Mucosa of gallbladder (tissue), 1 donor: ENCODE measurements at places on chromosomes 2 and 18.

- DNase-seq, result no peak
Measured at GRCh38 chr2:109438773-109439389, 174.9 kb downstream of the SEPTIN10 start.

DNA sequence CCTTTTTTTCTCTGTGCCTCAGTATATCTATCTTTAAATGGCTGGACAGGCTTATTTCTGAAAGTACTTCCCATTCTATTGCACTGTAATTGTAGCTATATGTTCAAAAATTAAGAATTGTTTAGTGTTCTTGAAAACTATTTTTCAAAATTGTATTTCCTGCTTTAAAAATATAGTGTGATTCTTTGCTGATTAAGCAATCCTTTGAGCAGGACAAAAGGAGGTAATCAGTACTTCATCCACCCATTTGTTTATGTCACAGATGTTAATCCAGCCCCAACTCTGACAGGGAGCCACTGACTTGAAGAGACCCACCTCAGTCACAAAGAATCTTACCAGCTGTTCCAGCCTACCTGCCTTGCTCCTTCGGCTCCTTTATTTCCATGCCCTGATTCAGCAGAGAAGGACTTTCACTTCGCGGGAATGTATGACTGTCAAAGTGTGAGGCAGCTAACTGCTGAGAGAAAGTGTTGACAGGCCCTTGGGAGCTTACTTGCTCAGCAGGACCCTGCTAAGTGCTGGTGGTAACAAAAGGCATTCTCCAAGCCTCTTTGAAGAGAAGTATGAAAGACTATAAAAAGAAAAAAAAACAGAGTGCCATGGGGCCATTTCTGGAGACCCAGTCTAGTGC lies 393.3 kb upstream of the CYRIA start:
- no peak for DNase-seq

DNA sequence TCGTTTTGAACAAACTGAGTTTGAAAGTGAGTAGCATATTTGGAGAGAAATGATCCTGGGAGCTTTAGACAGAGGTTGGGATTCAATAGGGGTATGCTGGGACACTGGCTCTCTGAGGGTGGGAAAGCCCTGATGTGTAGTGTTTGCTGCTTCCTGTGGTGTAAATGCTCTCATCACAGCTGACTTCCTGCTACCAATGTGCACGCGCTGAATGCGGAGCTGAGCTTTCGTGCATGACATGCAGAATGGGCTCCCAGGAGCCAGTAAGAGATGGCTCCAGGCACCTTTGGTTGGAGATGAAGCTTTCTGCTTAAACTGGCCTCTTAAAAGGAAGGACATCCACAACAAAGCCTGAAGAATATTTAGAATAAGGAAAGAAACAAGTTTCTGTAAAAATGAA lies 224.1 kb upstream of the CCDC150 start:
- no peak for DNase-seq

DNA sequence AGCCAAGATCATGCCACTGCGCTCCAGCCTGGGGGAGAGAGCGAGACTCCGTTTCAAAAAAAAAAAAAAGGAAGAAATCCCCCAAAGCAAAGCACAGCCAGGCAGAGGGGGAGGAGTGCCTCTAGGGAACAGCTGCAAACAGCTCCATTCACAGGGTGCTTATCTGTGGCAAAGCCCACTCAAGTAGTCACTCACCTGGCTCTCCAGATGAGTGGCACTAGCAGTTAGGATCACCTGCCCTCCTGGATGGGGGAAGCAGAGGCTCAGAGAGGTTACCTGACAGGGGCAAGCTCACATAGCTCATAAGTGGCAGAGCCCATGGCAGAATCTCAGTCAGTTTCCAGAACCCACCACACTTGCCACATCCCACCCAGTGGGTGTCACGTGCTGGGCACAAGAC lies 30.3 kb downstream of the TFCP2L1 start:
- no peak for DNase-seq

- no peak for DNase-seq
Measured at GRCh38 chr2:201411421-201411820, 39.8 kb downstream of the TRAK2 start.

DNA sequence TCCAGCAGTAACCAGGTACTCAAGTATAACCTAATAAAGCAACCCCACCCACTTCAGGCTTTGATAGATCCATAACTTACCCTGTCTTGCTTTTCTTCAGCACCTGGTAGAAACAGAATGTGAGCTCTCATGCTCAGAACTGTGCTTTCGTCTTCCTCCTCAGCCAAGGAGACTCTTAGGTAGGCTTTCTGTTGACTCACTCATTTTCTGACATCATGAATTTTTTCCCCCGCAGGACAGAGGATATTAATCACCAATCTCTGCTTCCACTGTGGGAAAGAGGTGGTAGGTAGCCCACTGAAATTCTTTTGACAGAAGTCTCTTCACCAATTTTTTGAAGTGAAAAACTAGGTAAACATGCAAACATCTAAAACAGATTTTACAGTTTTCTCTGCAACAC lies 241.2 kb upstream of the KCNJ3 start:
- DNase-seq, result no peak

DNA sequence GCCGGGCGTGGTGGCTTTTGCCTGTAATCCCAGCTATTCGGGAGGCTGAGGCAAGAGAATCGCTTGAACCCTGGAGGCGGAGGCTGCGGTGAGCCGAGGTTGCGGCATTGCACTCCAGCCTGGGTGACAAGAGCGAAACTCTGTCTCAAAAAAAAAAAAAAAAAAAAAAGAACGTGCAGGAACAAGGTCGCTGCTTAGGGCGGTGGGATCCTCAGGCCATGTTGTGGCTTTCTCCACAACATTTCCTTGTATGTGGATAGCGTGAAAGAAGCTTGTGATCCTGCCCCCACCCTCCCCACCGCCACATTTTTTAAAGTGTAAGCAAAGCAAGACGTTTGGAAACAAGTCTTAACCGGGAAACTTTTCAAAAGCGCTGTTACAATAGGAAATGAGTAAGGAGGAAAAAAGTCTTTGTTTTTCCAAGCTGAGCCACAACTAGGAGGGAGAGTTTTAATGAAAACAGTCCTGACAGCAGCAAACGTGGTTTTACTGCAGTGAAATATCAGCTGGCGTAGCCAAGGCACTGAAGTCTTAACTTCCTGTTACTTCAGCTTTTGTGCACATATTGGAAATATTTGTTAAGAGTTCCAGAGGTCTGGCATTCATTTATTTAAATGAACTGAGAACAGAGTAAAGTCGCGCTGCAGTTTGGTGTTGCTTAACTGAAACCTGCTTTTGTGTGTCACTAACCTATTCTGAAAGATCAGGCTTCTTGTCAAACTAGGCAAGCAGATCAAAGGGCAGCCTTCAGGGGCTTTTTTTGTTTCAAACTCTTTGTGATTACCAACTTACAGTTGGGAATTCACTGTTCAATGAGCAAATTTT lies 3.8 kb downstream of the TGIF1 start:
- peak; percentile 65 for DNase-seq

DNA sequence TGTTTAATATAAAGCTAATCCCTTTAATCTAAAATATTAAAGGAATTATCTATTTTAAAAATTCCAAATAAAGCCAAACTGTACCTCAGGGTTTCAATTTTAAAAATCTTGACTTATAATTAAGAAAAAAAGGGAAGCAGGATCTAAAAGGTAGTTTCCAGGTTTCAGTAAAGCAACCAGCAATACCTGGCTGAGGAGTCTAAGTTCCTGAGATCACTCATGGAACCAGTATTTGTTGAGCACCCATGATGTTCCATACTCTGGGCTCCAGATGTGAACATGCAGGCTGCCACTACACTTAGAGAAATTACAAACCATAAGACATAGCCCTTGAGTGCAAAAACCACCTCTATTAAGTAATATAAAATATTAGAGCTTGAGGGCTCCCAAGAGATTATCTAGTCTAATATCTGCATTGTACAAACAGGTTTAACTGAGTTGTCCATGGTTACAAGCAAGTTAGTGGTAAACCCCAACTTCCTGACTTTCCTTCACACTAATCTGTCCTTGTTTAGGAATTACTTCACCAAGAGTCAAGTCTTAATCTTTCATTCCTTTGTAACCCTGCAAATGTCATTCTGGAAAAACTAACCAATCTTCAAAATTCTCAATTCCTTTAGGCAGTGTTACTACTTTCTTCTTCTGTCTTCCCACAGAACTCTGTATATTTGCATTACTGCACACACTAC lies 49.2 kb downstream of the CLASP1 start:
- DNase-seq, result no peak

DNA sequence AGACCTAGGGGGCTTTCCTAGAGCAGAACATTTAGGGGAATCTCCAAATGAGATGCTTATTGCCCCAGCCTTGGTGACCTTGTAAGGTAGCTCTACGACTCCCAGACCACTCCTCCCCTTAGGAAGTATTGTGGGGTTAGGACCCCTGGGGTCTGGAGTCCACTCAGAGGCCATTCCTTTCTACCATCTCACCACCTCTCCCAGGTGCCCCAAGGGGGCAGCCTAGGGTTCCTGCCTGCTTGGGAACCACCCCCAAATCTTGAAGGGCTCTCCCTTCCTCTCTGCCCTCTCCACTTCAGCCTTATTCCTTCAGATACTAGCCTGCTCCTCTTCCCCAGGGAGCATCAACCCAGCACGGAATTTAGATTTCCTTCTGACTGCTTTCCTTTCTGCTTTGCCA lies 17.5 kb upstream of the EXOC6B start:
- DNase-seq, result no peak

- DNase-seq, result no peak
Measured at GRCh38 chr2:14535156-14535555, 97.4 kb upstream of the LRATD1 start.

DNA sequence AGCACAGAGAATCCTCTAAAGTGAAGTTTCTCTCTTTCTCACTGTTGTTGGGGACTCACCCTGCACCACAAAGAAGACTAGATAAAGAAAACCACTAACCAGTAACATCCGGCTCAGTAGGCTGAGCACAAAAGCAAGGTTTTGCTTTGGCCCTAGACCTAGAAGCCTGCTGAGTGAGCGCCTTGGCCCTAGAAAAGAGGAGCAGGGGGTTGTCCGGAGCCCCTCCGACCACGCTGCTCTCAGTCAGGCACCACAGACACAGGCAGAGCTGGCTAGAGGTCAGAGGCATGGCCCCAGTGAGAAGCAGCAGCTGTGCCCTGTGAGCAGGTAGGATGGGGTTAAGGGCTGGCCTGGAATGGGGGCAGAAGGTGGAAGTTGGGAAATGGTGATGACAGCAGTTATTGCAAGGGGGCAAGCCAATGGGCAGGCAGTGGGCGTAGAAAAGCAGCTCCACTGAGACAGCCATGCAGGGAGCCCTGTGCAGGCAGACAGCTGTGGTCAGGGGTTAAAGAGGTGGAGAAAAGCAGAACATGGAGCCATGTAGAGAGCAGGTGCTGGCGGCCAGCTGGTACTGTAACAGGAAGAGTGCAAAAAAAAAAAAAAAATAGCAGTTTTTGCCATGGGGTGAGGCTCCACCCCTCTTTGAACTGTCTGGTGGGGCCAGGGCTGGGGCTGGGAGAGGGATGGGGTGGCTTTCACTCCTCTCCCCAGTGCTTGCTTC lies 36.9 kb upstream of the SLC14A1 start:
- DNase-seq, result no peak

DNA sequence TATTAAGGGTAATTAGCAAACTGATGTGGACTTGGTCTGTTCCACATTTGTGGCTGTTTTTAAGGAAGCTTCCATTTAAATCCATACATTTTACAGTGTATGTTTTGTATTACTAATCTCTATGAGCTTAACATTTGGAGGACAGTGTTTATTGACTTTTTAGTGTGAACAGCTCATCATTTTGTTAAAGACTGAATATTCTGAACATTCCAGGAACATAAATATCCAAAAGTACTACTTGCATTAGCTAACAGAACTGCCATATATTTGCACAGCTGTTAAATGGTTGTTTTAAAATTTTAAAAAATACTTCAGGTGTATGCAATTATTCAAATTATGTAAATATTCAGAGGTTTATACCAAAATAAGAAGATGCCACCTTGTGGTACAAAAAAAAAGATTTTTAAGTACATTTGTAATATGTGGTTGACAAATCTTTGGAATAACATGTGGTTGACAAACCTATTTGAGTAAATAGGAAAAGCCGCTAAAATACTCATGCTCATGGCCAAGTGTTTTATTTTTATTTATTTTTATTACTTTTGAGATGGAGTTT lies 439.7 kb upstream of the FANCL start:
- no peak for DNase-seq

GRCh38 chr2:88024509-88024908 lies 8.2 kb upstream of the RNU2-63P start:
- DNase-seq, result no peak

- no peak for DNase-seq
Measured at GRCh38 chr2:45134014-45134413, 124.8 kb upstream of the SIX2 start.

- no peak for DNase-seq
Measured at GRCh38 chr18:49590608-49591007, 28.8 kb downstream of the LIPG start.

GRCh38 chr2:237464757-237465391 lies 22.2 kb upstream of the MLPH start:
- DNase-seq, result no peak

GRCh38 chr2:30305235-30305634 lies 73.9 kb downstream of the LBH start:
- no peak for DNase-seq

- peak; percentile 45 for DNase-seq
Measured at GRCh38 chr18:12307701-12308385, at the start of gene TUBB6. Gene TUBB6 (plus strand): TSS chr18:12308241. CDS start chr18:12308293, 52 bp downstream.

- DNase-seq, result no peak
Measured at GRCh38 chr2:117199511-117199910, 615.0 kb upstream of the DDX18 start.

DNA sequence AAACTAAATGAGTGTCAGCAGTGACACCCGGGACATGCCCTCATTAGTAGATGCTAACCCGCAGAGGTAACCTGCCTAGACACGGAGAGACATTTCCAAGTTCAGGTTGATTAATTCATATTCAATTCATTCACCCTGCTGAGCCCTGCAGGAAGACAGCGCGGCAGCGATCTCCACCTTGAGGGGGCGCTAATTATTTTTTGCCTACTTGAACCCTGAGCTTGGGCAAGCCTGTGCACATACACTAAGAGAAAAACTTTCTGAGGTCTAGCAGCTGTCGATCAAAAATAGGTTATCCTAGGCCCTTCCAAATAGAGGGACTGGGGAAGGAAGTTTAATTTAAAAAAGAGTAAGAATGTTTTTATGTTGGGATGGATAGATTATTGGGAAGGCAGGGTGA lies 1.3 kb upstream of the LYPD6 start:
- DNase-seq, result no peak

DNA sequence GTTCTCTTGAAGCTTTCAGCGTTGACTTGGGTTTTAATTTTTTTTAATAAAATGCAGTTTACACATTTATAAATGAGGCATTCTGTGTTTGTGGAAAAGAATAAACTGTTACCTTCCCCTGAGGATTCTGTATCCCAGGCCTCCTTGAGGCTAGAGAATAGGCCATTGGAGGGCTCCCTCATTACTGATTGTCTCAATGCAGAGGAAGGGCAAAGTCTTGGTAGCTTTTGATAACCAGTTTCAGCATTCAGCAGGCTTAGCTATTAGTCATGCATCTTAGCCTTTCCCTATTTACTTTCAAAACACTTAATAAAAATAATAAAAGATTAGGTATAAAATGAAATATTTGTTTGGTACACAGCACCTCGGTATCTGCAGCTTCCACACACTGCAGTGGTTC lies 58.1 kb upstream of the OTX1 start:
- DNase-seq, result no peak
